ENCODE measurements at places on chromosomes 2 and 18.

- DNase-seq: no peak
Measured at GRCh38 chr18:27226556-27227075, 41.5 kb upstream of the CHST9 start.

- DNase-seq: no peak
Measured at GRCh38 chr18:45935591-45936335, 31.4 kb downstream of the EPG5 start.

DNA sequence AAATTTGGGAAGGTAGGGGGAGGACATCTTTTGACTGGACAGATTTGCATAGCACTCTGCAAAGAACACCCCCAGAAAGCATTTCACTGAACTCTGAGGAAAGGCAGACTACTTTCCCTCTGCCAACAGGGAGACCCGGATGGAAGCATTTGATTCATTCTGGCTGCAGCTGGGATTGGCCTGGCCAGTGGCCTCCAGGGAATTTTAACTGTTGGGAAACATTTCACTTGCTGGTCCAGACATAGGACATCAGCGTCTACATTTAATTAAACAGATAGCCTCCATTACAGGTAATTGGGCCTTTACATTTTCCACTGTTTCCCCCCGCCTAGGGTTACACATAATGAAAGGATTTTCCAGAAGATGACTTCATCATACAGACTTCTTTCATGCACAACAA lies 92.8 kb downstream of the MARCHF4 start:
- no peak for DNase-seq

DNA sequence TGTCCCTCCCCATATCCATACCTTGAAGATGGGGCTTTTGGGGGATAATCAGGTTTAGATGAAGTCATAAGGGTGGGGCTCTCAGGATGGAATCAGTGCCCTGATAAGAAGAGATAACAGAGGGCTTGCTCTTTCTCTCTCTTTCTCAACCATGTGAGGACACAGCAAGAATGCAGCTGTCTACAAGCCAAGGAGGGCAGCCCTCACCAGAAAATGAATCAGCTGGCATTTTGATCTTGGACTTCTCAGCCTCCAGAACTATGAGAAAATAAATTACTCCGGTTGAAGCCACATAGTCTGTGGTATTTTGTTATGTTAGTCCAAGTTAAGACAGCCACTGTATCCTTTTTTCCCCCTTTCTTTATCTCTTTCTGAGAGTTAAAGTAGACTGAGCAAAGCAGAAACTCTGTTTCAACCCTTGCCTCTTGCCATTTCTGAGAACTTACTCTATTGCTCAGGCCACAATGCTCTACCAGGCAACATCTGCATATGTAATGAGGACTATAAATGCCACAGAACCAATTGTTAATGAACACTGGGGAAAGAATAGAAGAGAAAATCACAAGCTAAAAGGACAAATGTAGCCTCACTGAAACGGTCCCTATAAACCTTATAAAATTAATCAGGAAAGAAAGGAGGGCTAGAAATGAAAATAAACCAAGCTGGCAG lies 56.9 kb downstream of the SRBD1 start:
- DNase-seq: no peak

- no peak for DNase-seq
Measured at GRCh38 chr18:9814431-9814830, 71.3 kb upstream of the TXNDC2 start.

- no peak for DNase-seq
Measured at GRCh38 chr2:137943678-137944347, 20.5 kb upstream of the HNMT start.

- DNase-seq: no peak
Measured at GRCh38 chr2:54589340-54590215, 133.5 kb downstream of the SPTBN1 start.

DNA sequence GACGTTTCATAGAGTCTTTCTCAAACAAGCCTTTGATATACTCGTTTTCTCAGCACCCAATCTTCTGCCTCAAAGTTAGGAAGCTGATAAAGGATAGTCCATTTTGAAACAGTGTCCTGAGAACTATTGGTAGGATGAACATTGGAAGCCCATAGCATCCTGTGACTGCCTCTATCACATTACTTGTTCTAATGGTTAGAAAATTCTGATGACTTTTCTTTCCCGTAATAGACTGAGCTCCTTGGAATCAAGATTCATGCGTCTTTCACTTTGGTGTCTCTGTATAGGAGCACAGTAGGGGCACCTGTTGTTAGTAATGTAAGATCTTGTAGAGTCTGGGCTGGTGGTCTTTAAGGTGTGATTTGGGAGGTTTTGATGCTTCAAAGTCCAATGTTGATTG lies 87.1 kb downstream of the SETBP1 start:
- DNase-seq: no peak

- no peak for DNase-seq
Measured at GRCh38 chr2:189113963-189114362, 65.6 kb downstream of the COL5A2 start.

DNA sequence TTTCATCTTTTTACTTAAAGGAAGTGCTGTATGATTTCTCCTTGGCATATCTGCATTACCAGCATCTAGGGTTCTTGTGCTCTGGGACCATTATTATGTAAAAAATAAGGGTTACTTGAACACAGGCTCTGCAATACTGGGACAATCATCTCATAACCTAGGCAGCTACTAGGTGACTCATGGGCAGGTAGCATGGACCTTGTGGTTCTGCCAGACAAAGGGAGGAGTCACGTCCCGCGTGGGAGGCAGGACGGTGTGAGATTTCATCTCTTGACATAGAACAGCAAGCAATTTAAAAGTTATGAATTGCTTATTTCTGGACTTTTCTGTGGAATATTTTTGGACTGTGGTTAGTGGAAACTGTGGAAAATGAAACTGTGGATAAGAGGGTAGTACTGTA lies 34.1 kb downstream of the ASAP2 start:
- no peak for DNase-seq

- no peak for DNase-seq
Measured at GRCh38 chr2:215138479-215138878, at the start of gene ABCA12. Gene ABCA12, minus strand, starts transcription at chr2:215138626. Its CDS starts 418 bp downstream, at chr2:215138208.

GRCh38 chr2:55995211-55995610 lies 71.6 kb upstream of the EFEMP1 start:
- DNase-seq: no peak

GRCh38 chr2:160156100-160156499 lies 44.0 kb downstream of the ITGB6 start:
- DNase-seq: no peak

DNA sequence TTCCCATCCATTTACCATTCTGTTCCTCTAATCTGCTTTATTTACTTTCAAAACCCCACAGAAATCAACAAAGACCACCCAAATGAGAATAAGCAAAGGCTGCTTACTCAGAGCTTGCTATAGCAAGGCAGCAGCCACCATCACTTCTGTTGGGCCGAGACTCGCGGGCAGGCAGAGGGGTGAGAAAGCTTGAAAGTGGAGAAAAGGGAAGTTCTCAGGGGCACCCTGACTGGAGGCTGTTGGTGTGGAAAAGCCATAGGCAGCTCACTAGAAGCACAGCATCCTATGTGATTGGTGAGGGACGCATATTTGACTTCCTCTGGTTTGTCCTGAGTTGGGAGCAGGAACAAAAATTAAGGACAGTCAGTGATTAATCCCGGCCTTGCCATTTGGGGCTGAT lies 269.7 kb upstream of the THSD7B start:
- DNase-seq: no peak

DNA sequence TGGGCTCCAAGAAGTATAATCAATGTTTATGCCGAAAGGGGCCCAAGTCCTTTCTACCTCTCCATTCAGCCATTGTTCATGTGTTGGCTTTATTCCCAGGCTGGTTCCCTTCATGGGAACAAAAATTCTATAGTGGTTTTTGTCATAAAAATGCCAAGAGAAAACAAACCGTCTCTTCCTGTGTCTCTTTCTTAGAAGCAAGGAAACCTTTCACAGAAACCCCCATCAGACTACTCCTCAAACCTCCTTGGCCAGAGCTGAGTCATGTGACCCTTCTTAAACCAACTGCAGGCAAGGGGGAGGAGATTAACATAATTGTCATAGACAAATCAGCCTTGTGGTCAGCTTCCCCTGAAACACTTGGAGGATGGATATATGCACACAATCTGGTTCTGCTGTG lies 75.1 kb upstream of the TANK start:
- no peak for DNase-seq

DNA sequence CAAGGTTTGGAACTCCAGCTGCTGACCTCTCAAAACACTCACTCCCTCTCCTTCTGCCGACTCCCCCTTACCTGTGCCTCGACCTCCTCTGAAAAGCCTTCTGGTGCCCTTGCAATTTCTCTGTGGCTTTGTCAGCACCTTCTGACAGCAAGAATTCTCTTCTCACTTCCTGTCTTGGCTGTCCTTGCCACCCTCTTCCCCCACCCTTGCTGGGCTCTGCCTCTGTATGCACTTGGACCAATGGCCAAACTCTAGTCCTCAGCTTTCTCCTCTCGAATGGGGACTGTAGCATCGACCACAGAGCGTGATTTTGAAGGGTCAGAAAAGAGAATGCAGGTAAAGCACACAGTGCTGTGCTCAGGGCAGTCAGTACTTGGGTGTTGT lies 99.0 kb downstream of the HS1BP3 start:
- no peak for DNase-seq

GRCh38 chr2:218074031-218074430 lies 5.0 kb downstream of the RUFY4 start:
- DNase-seq: no peak

DNA sequence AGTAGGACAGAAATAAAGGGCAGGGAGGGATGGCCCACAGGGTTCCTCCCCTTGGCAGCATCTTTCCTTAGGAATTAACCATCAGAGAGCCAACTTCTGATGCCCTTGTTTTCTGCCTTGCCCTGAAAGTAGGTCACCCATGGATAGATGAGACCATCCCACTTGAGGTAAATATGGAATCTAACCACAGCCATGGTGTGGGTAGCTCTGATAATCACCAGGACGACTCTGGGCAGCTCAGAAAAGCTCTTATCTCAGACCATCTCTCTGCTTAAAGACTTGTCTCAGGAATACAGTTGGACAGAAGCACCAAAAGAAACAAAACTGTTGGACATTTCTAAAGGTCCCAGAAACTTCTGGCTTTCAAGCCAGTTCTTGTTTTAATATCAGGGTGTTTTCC lies 101.4 kb upstream of the CELF4 start:
- DNase-seq: no peak

DNA sequence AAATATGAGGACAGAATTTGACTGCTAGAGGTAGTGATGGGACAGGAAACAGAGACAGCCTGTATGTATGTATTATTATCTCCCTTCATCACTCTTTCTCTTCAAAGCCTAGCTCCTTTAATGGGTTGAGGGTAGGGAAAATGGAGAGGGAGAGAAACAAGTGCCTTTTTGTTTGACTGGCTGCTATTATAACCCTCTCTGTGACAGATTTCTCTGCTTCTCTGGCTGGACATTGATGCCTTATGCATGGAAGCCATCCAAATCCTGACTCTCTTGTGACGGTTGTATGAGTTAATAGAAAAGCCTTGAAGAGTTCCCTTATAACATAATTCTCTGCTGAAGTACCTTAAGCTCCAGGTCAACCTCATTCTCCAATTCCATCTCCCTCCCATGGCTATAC lies 118.5 kb upstream of the COL5A2 start:
- DNase-seq: no peak

- DNase-seq: no peak
Measured at GRCh38 chr2:186255823-186256222, 230.2 kb upstream of the ZC3H15 start.

DNA sequence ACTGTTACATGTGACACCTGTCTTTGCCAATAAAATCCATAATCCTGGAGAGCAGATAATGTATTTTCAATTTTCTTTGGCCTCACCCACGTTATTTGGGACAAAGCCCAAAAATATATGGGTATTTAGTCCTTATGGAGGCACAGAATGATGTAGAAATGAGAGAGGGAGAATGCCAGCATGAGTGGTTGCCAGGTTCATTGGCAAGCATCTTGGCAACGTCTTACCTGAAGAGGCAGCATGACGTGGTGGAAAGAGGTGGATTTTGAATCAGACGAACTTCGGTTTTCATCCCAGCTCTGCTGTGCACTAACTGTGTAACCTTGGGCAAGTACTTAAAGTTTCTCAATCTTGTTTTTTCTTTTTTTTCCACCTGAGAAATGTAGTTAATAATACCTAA lies 969.6 kb upstream of the PIK3C3 start:
- DNase-seq: no peak

- DNase-seq: no peak
Measured at GRCh38 chr2:170737821-170738220, 22.7 kb downstream of the SP5 start.

- DNase-seq: no peak
Measured at GRCh38 chr2:178863130-178863855, 56.1 kb upstream of the TTN start.

DNA sequence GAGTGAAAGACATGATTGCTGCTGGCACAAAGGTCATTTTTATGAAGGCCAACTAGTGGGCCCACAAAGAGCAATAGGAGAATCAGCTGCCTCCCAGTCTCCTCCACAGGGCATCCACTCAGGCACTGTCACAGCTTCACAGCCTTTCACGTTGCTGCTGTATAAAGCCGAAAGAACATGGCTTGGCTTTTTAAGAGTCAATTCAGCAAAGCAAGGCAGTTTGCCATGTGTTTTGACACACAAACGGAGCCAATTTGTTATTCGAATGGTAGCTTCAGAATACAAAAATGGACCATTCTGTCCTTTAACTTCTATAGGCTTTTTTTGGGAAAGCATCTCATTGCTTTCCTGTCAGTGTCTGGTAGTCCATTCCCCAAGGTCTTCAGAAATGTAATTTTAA lies 283.4 kb upstream of the PARD3B start:
- no peak for DNase-seq

GRCh38 chr2:25618676-25619075 lies 54.7 kb downstream of the DTNB start:
- DNase-seq: no peak

DNA sequence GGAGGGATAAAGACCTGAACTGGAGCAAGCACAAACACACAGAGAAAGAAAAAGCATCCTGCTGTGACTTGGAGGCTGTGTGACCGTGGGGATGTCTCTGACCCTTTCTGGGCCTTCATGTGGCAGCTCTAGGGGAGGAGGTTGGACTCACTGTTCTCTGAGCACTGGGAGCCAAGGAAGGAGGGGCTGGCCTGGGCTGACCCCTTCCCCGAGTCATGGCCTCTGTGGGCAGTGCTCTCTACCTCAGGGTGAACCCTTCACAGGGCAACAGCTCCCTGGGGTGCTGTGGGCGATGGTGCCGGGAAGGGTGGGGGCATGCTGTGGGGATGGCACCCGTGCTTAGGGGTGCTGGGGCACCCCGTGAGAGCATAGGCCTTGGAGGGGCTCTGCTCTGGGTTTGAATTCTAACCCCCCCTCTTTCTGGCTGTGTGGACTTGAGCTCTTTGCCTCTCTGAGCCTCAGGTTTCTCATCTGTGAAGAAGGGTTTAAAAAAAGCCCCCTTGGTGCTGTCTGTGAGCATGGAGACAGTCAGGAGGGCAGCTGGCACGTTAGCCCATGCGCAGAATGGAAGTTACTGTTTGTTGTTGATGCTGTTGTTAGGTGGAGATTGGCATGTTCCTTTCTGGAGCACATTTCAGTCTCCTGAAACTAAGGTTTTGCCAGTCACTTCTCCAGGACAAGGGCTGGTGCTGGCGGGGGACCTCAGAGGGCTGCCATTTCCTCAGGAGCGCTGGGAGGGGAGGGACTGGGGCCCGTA lies 700 bp downstream of the TOGARAM2 start:
- DNase-seq: no peak

- no peak for DNase-seq
Measured at GRCh38 chr2:162989507-162989906, 150.9 kb upstream of the KCNH7 start.

Data from stimulated activated CD8-positive, alpha-beta memory T cell treated with anti-CD3 and anti-CD28 coated beads, Interleukin-4, amount 100 ng/mL, for 1 hour (primary cell).